ENCODE measurements at places on chromosomes 2 and 18.

DNA sequence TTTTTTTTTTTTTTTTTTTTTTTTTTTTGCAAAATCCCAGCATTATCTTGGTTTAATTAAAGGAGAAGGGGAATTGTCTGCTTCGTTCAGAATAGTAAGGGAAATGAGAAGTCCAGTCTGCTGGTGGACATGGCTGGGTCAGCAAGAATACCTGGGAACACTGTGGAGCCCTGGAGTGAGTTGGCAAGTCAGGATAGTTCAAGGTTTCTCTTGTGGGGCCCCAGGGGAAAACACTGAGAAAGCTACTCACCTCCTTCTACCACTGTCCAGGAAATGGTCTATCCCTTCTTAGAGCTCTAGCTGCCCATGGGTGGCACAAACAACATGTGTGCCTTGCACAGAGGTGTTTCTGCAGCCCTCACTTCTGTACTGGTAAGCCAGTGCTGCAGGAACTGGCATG lies 169.1 kb upstream of the SIX2 start:
- no peak for DNase-seq

DNA sequence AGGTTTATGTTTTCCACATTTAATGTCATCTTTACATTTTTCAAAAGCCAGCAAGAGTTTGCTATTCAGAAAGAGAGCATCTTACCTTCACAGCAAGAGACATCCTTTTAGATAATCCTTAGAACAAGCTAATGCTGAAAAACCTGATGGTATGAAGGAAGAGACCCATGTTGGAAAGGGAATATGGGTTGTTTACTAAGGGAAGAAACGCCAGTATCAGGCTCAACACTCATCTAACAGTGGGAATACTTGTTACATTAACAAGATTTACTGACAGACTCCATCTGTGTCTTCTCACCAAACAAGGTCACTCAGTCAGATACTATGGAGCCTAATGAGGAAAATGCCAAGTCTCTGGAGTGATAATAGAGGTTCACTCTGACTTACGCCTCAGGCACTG lies 1474.1 kb upstream of the SLC39A10 start:
- DNase-seq = no peak

- no peak for DNase-seq
Observed at GRCh38 chr2:126668254-126668653, 12.3 kb downstream of the GYPC start.

- DNase-seq = no peak
Observed at GRCh38 chr2:70010576-70011111, 49.2 kb upstream of the ASPRV1 start.

- no peak for DNase-seq
Observed at GRCh38 chr2:140747090-140747489, 1383.7 kb downstream of the LRP1B start.

DNA sequence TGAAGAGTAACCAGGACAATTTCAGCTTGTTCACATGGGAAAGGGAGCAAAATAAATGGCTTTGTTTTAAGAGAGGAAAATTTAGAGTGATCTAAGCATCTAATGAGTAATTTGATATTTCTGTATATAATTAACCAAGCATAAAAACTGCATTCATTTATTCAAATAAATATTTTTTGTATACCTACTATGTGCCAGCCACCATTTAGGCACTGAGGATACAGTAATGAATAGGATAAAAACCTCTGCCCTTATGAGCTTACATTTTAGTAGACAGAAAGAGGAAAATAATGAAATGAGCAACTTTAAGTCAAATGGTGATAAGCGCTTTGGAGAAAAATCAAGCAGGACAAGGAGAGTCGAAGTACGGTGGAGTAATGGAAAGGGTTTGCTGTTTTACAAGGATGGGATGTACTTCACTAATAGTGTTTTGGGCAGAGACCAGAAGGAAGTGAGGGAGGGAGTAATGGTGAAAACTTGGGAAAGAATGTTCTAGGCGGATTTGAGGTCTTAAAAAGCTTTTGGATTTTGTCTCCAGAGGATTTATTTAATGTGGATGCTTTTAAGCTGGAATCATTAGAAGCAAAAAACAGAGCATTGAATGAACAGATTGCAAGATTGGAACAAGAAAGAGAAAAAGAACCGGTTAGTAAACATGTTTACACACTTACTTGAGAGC lies 17.4 kb downstream of the NDC80 start:
- DNase-seq = no peak

- DNase-seq = no peak
Observed at GRCh38 chr2:135009339-135009738, 37.9 kb downstream of the MAP3K19 start.

DNA sequence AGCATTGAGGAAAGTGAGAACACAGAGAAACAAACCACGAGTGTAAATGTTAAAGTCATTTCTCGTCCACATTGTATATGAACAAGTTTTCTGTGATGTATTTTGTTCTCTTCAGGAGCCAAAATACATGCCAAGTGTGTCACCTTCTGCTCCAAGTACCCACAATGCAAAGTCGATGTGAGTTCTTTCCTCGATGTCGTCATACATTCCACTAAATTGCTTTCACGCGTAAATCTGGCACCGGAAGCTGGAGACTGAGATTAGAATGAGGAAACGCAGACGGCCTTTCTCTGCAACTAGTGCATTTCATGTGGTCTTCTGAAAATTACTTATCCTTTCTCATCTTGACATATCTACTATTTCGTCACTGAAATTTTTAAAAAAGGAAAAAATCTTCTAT lies 118.5 kb upstream of the SALL3 start:
- DNase-seq = no peak

DNA sequence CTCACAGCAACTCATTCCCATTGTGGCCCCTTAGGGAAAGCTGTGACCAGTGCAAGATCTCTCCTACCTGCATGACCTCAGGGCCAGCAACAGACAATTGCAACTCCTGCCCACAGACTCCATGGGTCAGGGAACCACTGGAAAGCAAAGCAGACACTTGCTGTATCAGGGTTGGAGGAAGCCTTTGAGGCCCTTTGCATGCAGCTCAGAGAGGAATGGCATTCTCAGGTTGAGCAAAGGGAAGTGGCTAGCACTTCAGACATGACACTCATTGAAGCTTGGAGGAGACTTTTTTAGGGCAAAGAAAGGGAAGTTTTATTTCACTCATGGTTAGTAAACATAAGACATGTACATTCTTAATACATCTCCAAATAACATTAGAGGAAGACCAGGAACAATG lies 22.1 kb downstream of the IL1F10 start:
- DNase-seq = no peak

DNA sequence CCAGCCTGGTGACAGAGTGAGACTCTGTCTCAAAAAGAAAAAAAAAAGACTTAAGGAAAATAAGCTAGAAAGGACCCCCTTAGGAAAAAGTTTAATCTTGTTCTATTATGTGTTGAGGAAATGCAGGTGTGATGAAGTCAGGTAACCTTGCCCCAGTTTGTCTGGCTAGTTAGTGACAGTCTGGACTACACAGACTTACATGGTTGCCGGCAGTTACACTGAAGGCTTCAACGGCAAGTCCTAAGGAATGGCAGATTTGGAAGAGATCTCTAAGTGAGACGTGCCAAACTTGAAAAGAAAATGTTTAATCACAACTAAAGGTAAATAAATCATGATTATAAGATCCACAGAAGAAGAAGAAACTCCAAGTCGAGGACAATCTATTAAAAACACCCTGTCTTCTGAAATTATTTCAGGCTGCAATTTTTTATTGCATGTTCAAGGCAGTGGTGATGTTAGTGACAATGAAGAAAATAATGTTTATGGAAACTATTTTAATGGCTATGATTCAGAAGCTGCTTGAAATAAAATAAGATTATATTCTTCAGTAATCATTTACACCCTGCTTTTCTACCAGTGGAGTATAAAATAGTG lies 84.2 kb downstream of the TTC27 start:
- no peak for DNase-seq
